ENCODE measurements at places on chromosomes 7 and 10.
A peak's percentile ranks its signal among the peaks of the same experiment; 100 is the strongest.

DNA sequence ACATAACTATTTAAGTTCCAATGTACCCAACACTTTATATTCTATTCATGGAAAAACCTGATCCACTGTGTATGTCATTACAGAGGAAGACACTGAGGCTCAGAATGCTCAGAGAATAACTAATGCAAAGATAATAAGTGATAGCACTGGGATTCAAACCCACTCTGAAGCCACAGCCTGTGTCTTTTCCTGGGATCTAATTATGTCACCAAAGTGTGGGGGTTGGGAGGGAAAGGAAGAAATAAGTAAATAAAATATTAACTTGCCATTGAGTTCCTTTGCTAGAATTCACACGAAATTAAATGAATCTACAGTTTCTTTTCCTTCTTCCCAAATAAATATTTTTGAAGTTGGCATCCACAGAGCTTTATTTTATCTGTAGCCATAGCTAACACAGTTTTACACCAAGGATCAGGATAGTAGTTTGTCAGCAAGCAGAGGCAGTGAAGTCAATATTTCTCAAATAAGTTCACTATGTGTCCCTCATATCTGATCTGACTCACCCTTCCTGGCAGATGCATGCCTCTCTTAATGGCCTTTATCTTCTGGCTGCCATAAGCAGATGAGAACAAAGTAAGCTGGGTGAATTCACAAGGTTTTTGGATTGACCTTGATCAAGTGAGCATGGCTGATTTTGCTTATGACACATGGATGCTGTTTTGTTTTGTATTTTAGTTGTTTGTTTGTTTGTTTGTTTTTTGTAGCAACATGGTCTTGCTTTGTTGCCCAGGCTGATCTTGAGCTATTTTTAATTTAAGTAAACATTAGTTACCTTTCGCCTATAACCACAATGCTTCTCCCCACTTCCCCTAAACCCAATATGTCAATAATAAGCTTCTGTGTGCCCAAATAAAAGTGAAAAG lies 6.3 kb downstream of the RAPGEF5 start:
- no peaks in the 10 kb centered on the region for H3K27me3 ChIP-seq
- H3K27ac ChIP-seq: peak overlapping the region; percentile 49
- H3K36me3 ChIP-seq: no peaks in the 10 kb centered on the region

- H3K27ac ChIP-seq: no peak overlapping the region
- DNase-seq: no peak
- H3K36me3 ChIP-seq: no peaks in the 10 kb centered on the region
- H3K4me3 ChIP-seq: no peak overlapping the region
Measured at GRCh38 chr10:108561649-108562048, 1361.7 kb downstream of the XPNPEP1 start.

- H3K4me1 ChIP-seq: no peaks in the 10 kb centered on the region
- no peaks in the 10 kb centered on the region for H3K36me3 ChIP-seq
- DNase-seq: no peak
- no peak overlapping the region for H3K4me3 ChIP-seq
Measured at GRCh38 chr10:15815242-15815885, 44.9 kb downstream of the MINDY3 start.

DNA sequence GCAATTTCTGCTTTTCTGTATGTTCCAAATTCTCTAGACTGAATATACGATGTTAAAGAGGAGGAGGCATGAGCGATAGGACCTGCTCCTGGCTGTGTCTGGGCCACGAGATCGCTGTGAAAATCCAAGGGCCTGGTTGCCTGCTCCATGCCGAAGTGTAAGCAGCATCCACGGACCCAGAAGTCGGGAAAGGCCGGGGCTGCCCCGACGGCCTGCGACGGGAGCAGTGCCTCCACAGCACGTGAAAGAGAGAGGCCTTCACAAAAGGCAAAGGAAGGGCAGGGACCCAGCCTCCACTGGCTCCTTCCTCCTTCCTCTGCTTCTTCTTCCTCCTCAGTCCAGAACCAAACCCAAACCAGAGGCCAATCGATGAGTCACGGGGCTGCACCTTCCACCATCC lies 122.9 kb upstream of the MGMT start:
- H3K27ac ChIP-seq: no peak overlapping the region
- DNase-seq: no peak
- H3K4me3 ChIP-seq: no peak overlapping the region
- H3K36me3 ChIP-seq: no peaks in the 10 kb centered on the region
- no peaks in the 10 kb centered on the region for H3K27me3 ChIP-seq

GRCh38 chr10:4512671-4513240 lies 313.3 kb upstream of the AKR1E2 start:
- H3K36me3 ChIP-seq: no peaks in the 10 kb centered on the region
- peak; percentile 37 for DNase-seq
- H3K4me1 ChIP-seq: no peaks in the 10 kb centered on the region
- no peak overlapping the region for H3K4me3 ChIP-seq
- H3K27ac ChIP-seq: no peak overlapping the region

DNA sequence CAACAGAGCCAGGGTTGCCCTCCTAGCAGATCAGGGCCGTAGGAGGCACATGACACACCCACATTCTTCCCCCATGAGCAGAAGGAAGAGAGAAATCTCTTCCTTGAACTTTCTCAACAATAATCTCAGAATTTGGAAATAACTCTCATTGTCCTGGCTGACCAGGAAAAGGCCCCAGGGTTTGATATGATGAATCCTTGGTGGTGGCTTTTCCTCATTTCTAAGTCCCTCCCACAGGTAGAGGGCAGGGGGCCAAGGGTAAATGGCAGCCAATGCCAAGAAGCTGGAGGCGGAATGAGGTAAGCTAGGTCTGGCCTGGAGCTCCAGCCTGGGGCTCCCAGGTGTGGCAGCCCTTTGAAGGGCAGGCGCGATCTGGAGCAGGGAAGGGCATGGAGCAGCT lies 67.8 kb downstream of the GRB10 start:
- H3K36me3 ChIP-seq: no peaks in the 10 kb centered on the region
- H3K4me1 ChIP-seq: peaks cover 69% of the 10 kb centered on the region
- no peak overlapping the region for H3K4me3 ChIP-seq
- peak; percentile 44 for DNase-seq
- no peaks in the 10 kb centered on the region for H3K27me3 ChIP-seq
- H3K27ac ChIP-seq: no peak overlapping the region

GRCh38 chr10:79280956-79281355 lies 66.3 kb upstream of the PPIF start:
- H3K36me3 ChIP-seq: peaks cover 83% of the 10 kb centered on the region
- H3K27me3 ChIP-seq: no peaks in the 10 kb centered on the region
- no peak overlapping the region for H3K27ac ChIP-seq
- no peak for DNase-seq
- no peak overlapping the region for H3K4me3 ChIP-seq

- no peak overlapping the region for H3K27ac ChIP-seq
- DNase-seq: no peak
- H3K4me1 ChIP-seq: no peaks in the 10 kb centered on the region
- no peaks in the 10 kb centered on the region for H3K27me3 ChIP-seq
- H3K36me3 ChIP-seq: peaks cover 53% of the 10 kb centered on the region
- H3K4me3 ChIP-seq: no peak overlapping the region
Measured at GRCh38 chr10:16756561-16757221, 60.5 kb downstream of the RSU1 start.

DNA sequence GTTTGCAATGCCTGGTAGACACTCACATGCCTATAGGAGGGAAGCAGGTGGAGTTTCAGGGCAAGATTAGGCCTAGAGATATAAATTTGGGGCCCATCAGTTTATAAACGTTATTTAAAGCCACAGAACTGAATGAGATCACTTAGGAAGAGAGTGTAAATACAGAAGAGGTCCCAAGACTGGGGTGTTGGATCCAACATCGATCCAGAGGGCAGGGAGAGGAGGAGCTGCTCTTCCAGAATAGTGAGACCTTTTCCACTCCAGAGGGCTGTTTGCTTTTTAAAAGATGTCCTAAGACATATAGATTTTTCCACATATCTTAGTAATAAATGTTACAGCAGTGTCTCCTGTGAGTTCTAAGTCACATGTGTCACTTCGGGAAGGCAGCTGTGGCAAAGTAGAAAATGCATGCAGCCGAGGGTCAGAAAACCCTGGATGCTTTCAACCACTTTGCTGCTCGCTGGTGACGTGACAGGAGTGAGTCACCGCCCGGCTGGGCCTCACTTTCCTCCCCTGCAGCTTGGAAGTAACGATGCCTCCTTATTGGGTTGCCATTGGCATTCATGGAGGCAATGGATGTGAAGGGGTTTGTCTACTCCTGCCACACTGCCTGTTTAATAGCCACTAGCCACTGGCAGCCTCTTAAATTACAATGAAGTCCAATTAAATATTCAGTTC lies 95.4 kb downstream of the TRIL start:
- H3K36me3 ChIP-seq: no peaks in the 10 kb centered on the region
- H3K27ac ChIP-seq: no peak overlapping the region
- no peaks in the 10 kb centered on the region for H3K27me3 ChIP-seq

- H3K27me3 ChIP-seq: no peaks in the 10 kb centered on the region
- peaks cover 19% of the 10 kb centered on the region for H3K4me1 ChIP-seq
- no peaks in the 10 kb centered on the region for H3K36me3 ChIP-seq
- DNase-seq: no peak
- peak overlapping the region; percentile 76 for H3K27ac ChIP-seq
Measured at GRCh38 chr7:75637854-75638593, 100.7 kb downstream of the HIP1 start.

DNA sequence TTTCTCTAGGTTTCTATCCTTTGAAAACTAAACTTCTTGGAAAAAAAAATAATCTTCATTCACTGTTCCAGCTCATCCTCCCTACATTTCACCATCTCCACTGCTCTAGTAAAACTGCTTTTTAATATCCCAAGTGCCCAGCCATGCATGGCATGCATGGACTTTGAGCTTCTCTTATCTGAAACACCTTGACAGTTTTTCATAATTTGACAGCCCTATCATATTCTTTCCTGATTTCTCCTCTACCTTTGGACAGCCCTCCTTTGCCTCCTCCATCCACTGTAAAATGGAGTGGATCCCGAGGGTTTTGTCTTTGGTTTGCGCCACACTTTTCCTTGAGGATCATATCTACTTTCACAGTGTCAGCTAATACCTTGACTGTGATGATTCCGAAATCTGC lies 212.8 kb downstream of the ANK3 start:
- H3K36me3 ChIP-seq: peaks cover 11% of the 10 kb centered on the region
- no peak overlapping the region for H3K4me3 ChIP-seq
- peaks cover 6% of the 10 kb centered on the region for H3K4me1 ChIP-seq
- no peak for DNase-seq

DNA sequence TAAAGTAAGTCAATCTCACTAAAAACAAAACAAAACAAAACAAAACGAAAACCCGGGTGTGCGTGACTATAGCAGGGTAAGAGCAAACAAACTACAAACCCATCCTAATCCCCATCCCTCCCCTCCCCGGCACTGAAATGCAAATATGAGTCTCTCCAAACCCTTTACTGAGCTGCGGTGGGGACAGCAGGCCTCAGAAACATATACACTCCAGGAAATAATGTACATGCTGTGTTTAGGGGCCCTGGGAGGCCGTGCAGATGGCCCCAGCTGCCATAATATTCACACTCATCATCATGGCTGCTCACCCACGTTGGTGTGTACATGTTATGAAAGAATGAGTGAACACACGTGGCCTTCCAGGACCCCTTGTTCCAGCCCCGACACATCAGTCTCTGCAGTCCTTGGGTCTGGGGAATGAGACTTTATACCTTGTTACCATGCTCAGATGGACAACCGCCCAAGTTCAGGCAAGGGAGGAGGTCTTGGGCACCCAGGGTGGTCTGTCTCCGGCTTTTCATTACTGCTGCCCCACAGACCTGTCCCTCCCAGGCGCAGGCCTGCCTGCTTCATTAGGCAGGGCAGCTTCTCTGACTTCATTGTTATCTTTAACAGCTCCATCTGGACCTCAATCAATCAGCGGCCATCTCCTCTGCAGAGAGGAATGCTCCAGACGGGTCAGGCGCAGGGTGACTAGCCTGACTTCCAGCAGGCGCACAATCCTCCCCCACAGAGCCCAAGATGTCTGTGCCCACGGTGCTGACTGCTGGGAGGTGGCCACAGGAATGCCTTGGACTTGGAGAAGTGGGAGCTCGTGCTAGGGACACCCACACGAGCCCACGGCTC lies 20.6 kb downstream of the HSPA12A start:
- no peaks in the 10 kb centered on the region for H3K27me3 ChIP-seq
- H3K27ac ChIP-seq: no peak overlapping the region
- H3K36me3 ChIP-seq: no peaks in the 10 kb centered on the region
- peak; percentile 60 for DNase-seq

DNA sequence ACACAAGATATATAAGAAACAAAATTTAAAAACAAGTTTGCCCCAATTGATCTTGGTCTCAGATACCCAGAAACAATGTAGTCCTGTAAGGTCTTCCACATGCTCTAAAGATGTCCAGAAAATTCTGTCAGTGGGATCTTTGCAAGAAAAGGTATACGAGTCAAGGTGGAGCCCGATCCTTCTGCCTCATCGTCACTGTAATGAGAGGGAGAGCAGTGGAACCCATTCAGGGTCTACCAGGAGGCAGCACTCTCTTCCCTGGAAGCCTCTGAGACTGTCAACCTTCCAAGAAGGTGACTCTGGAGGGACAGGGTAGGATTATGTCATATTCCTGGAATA lies 112.8 kb downstream of the JCAD start:
- H3K4me1 ChIP-seq: no peaks in the 10 kb centered on the region
- H3K4me3 ChIP-seq: no peak overlapping the region
- no peaks in the 10 kb centered on the region for H3K27me3 ChIP-seq
- DNase-seq: no peak

All from stomach (tissue), 19 donors.